Transverse colon (tissue), 4 donors: ENCODE measurements at places on chromosomes 1 and 21. TPM values are rescaled to one million over a fixed set of nuclear protein-coding genes. Genes with fewer than 3 reads are reported as not detected.
A peak's percentile ranks its signal among the peaks of the same experiment; 100 is the strongest.

Gene VTCN1
- not detected for total RNA-seq

DNA sequence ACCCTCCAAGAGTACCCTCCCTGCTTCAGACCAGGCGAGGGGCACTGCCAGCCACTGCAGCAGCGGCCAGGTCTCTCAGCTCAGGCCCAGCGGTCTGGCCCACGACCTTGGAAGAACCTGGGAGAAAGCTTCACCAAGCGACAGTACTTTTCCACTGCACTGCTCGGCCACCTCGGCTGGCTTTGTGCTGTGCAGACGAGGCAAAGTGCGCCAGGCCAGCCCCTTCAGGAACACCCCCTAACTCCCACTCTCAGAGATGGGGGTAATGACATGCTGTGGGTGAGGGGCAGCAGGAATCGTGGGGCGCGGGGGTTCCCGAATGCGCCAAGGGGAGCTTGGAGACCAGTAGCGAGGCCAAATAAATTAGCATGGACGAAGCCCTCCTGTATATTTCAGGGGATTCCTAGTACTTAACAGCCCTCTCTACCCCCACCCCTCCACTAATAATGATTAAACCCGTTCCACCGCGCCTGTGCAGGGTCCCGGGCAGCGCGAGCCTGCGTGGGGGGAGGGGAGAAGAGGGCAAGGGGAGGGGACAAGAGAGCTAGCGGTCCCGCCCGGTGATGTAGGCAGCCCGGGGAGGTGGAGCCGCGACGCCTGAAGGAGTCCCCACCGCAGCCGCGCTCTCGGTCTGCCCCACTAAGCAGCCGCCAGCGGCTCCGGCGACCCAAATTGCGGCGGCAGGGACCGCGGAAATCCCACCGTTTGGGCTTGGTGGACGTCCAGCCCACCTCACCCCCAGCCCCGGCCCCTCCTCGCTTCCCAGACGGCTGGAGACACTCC is at the start of gene FAM43B:
TSS of gene FAM43B (plus strand) at position 629 of the 783 bp plus-strand sequence. CDS start 401 bp downstream, outside the sequence.
- H3K27ac ChIP-seq, result no peak within 1 kb of the TSS
- peaks cover 86% of the 10 kb centered on the region for H3K27me3 ChIP-seq
- DNase-seq, result peak; percentile 16
- no peak within 1 kb of the TSS for H3K4me3 ChIP-seq

- H3K27ac ChIP-seq, result no peak overlapping the region
- no peak overlapping the region for H3K4me3 ChIP-seq
- no peak for DNase-seq
- no peaks in the 10 kb centered on the region for H3K27me3 ChIP-seq
- H3K36me3 ChIP-seq, result no peaks in the 10 kb centered on the region
Observed at GRCh38 chr1:85445906-85446305, 19.1 kb downstream of the DDAH1 start.

Gene CNN3
- total RNA-seq, result 96.2 TPM

Gene GPR25
- not detected for total RNA-seq

GRCh38 chr1:115363171-115363570 is 25.1 kb upstream of the NGF start:
- no peak for DNase-seq
- H3K36me3 ChIP-seq, result no peaks in the 10 kb centered on the region
- peak overlapping the region; percentile 49 for H3K27ac ChIP-seq
